ENCODE measurements at places on chromosomes 3 and 15.
A peak's percentile ranks its signal among the peaks of the same experiment; 100 is the strongest.

- DNase-seq = no peak
Observed at GRCh38 chr15:23514484-23514883, 51.0 kb upstream of the MKRN3 start.

DNA sequence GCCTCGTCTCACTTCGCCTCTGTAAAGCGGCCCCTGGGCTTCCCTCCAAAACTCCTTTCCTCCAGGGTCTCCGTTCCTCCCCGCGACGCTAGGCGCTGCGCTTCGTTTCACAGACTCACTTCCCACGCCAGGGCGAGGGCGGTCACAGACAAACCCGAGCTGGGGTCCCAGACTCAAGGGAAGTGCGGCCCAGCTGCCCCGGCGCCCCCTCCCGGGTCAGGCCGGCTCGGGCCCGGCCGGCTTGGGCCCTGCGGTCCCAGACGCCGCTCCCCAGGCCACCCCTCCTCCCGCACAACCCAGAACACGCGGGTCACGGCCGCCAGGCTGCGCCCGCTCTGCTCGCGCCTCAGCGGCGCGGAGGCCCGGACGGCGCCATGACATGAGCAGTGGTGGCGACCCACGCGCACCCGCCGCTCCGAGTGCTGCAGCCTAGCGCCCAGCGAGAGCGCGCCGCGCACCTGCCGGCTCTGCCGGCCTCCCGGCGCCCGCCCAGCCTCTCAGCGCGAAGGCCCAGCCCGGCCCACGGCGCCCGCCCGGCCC is 547 bp downstream of the NUP210 start:
- DNase-seq = no peak

DNA sequence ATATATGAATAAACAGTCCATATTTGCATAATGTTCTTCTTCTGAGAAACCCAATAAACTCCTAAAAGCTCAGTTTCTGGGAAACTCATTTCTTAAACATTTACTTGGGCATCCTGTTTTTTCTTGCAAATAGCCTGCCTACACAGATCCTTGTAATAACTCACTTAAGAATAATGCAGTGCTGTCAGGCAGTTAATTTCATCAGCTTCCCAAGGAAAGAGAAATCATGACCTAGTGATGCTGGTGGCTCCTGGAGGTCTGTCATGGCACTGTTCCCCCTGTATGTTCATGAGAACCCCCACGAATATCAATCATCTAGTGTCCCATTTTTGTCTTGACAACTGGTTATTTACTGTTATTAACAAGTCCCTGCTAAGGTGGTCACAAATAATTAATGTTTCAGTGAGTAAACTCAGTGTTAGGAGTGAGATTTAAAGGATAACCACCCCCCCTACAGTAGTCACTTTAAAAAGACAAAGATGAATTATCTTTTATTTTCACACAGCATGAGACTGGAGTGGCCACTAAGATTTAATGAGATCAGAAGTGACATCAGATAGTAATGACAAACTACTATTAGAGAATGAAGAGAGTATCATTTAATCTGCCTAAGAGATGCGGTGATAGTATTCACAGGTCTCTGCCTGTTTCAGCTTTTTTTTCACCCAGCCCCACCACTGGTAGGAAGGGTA is 279.5 kb upstream of the NECTIN3 start:
- no peak for DNase-seq

- DNase-seq = no peak
Observed at GRCh38 chr3:10992017-10992942, at the start of gene SLC6A1. Gene SLC6A1, plus strand, starts transcription at chr3:10992748. Its CDS starts 24,464 bp downstream, at chr3:11017212.

DNA sequence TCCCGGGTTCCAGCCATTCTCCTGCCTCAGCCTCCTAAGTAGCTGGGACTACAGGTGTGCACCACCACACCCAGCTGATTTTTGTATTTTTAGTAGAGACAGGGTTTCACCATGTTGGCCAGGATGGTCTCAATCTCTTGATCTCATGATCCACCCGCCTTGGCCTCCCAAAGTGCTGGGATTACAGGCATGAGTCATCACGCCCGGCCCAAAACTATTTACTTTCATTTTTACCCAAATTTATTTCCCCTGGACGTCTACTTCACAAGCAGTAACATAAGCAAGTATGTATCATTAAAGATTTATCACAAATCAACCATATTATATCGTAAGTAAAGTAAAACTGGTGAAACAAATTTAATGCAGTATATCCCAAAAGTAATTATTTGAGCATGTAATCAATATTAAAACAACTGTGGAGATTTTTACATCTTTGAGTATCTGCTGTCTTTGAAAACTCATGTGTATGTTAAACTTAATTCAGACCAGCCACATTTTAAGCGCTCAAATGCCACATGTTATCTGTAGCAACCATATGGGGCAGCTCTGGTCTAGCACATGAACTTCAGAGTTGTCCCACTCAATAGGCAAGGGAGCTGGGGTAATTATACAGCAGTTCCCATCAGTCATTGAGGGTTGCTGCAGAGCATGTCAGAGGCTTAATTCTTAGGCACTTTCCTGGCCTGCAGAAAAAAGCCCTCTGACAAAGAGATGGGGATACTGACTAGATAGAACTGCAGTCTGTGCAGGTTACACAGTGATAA is 185.7 kb upstream of the CTDSPL start:
- DNase-seq = peak; percentile 16

- no peak for DNase-seq
Observed at GRCh38 chr15:98835876-98836275, 171.7 kb downstream of the PGPEP1L start.

DNA sequence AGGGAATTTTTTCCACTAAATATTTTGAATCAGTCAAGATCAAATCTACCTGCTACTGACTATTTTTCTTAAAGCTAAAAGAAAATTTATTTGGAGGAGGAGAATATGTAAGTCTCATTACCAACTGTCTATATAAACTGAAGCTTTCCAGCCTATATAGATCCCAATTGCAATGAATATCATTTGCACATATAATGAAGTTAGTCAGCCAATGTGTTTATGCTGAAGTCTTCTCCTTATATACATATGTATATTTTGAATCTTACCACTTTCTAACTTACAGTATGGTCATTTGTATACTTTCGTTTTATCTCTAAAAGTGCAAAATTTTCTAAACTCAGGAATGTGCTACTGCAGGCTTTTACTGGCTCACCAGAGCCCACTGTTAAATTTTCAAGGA is 136.5 kb downstream of the SYNPR start:
- DNase-seq = no peak

GRCh38 chr3:165778456-165778855 is 58.8 kb downstream of the BCHE start:
- DNase-seq = no peak

GRCh38 chr3:61381745-61382392 is 130.6 kb upstream of the FHIT start:
- DNase-seq = peak; percentile 27

GRCh38 chr3:128073185-128073725 is 21.0 kb downstream of the SEC61A1 start:
- no peak for DNase-seq

- DNase-seq = peak; percentile 79
Observed at GRCh38 chr15:63019511-63020109, 22.9 kb upstream of the TPM1 start.

DNA sequence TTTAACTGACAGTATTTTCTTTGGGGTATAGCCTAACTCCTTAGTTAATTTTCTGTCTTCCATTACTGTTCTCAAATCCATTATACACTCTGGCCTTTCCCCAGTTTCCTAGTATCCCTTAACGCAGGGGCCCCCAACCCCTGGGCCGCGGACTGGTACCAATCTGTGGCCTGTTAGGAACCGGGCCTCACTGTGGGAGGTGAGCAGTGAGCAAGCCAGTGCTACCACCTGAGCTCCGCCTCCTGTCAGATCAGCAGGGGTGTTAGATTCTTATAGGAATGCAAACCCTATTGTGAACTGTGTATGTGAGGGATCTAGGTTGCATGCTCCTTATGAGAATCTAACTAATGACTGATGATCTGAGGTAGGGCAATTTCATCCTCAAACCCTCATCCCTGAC is 75.1 kb downstream of the DOCK3 start:
- no peak for DNase-seq

Measured in fibroblast of skin of scalp (primary cell).